Uterus (tissue), 4 donors: ENCODE measurements at places on chromosomes 7 and 10.
A peak's percentile ranks its signal among the peaks of the same experiment; 100 is the strongest.

- no peak for DNase-seq
Observed at GRCh38 chr7:112272921-112273561, 66.5 kb downstream of the ZNF277 start.

GRCh38 chr7:1330801-1331425, 98.2 kb downstream of the UNCX start:
- no peak for DNase-seq

DNA sequence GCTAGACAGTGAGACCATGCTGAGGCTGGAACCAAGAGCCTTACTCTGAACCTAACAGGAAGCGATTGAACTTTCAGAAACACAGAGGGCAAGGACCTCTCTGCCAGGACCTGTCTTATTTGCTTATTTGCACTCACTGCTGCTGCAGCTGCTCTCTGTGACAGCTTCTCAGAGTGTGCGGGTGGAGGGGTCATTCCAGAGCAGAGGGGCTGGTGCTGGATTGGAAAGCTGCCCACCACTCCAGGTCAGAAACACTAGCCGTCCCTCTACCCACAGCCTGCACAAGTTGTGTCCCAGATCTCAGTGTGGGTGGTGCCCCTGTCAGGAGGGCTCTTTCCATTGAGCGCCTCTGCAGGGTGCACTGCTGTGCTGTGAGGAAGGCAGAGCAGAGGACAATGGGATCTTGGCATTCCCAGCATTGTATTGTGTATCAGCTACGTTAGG, 126.2 kb downstream of the CCNY start:
- no peak for DNase-seq

GRCh38 chr7:2247141-2247995, 5.3 kb downstream of the NUDT1 start:
- no peak for DNase-seq

- no peak for DNase-seq
Observed at GRCh38 chr7:25835197-25835596, 316.8 kb upstream of the NFE2L3 start.

DNA sequence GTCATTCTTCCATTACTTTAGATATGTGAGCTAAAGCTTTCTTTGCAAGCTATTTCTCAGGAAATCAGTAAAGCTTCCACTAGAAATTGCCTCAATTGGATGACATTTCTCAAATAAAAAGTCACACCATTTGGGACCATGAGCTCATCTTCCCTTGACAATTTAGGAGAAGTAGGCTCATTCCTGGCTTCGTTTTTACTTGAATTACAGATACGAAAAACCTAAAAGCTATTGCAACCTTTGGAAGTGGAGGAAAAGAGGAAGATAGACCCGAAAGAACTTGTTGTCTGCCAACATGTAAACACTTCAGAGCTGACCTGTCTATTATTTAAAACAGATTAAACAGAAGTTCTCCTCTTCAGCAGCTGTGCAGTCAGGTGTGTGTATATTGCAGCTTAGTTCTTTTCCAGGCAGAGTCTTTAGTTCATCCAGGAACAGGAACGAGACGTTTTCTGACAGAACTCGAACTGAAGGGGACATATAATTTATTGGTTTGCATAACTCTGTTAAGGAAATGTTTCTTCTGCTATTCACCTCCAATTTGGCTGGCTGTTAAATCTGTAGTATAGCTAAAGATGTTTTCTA, 43.1 kb upstream of the ST8SIA6 start:
- no peak for DNase-seq

DNA sequence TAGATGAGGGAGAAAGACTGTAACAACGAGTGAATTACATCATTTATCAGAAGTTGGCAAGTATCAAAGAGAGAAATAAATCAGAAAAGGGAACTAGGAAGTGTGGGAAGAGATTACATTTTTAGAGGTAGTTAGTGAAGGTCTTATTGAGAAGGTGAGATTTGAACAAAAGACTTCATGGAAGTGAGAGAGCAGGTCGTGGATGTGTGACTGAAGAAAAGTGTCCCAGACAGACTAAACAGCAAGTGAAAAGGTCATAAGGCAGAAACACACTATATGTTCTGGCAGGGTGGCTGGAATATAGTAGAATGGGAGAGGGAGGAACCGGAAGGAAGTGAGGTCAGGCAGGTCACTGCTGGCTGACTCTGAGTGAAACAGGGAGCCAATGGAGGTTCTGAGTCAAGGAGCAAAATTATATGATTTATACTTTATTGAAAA, 35.7 kb upstream of the RHOBTB1 start:
- DNase-seq: no peak

DNA sequence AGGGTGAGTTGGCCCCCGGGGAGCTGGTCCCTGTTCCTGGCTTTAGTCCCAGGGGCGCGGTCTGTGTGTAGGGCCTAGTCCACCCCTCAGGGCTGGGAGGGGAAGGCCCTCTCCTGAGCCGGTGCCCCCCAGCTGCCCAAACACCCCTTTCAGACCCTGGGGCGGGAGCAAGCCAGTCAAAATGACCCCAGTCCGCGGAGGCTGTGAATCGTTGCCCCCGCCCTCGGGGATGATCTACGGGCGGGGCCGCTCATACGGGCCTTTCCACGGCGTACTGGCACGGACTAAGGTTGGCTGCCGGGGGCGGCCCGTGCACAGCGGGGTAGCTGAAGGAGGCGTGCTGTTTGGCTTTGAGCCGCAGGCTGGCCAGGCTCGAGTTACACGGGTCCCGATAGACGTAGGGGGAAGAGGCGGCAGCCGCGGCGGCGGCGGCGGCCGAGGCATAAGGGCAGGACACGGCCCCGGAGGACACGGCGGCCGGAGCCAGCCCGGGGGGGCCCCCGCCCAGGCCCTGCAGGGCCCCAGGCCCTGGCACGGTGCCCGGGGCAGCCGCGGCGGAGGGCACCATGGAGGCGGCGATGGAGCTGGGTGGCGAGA, 4.3 kb downstream of the ELOVL3 start:
- DNase-seq: peak; percentile 33

DNA sequence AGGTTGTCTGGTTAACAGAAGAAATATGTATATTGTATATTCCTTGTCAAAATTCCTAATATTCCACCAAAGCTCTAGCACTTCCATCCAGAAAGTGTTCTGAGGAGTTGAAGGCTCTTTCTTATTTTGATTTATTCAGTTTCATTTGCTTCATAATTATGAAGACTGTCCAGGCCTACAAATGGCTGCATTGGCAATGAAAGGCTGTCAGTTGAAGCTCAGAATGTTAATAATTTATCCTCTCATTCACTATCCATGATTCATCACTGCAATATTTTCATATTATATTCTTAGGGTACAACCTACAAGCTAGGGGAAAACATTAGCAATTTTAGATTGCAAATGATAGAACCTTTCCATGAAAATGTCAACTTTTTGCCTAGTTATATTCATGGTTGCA, 57.3 kb downstream of the ARID5B start:
- no peak for DNase-seq

DNA sequence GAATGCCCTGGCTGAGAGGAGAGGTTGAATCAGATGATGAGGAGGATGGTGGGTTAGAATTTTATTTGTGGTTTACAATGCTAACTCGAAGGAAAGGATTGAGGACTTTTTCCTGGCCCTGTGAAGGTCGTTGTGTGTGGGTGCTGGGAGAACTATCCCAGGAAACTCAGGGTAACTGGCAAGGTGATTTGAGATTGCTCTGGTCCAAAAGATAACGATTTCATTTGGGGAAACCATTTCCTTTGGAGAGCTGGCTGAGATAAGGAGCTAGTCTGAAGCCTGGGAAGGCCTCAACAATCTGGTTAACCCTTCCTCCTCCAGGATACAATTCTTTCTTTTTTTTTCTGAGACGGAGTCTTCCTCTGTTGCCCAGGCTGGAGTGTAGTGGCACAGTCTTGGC, 33.0 kb downstream of the HK1 start:
- no peak for DNase-seq

DNA sequence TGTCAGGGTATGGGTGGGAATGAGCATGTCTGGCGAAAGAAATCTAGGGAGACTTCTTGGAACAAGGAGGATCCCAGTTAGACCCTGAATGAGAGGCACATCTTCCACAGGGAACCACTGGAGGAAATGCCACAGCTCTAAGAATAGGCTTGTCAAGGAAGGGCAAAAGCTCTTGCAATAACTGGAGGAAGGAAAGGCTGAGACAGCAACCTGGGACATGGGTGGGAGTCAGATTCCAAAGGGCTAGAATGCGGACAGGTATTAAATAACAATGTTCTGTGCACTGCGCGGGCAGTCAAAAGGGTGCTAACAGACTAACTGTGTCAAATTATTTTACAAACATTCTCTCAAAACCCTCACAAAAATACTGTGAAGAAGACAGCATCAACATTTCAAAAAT, 4.5 kb downstream of the NUDCD3 start:
- no peak for DNase-seq
